NCI-H1092 (cell line): ENCODE measurements at places on chromosomes 3 and 15.

GRCh38 chr15:56893364-56893678 lies 25.1 kb upstream of the TCF12 start:
- DNase-seq: no peak

- no peak for DNase-seq
Measured at GRCh38 chr3:150146991-150147761, 176.5 kb upstream of the PFN2 start.

- no peak for DNase-seq
Measured at GRCh38 chr15:59721411-59721810, 32.3 kb upstream of the BNIP2 start.

GRCh38 chr3:114427285-114428043 lies 133.6 kb downstream of the TIGIT start:
- no peak for DNase-seq

GRCh38 chr3:76651784-76652183 lies 388.1 kb upstream of the ROBO2 start:
- DNase-seq: no peak

- no peak for DNase-seq
Measured at GRCh38 chr3:100753846-100754245, 44.6 kb downstream of the TFG start.

- no peak for DNase-seq
Measured at GRCh38 chr15:51094606-51095569, at the start of gene TNFAIP8L3. Gene TNFAIP8L3, minus strand, starts transcription at chr15:51094906. Its CDS starts 311 bp downstream, at chr15:51094595.

GRCh38 chr15:64152507-64153387 lies 1.2 kb downstream of the SNX22 start:
- DNase-seq: no peak

DNA sequence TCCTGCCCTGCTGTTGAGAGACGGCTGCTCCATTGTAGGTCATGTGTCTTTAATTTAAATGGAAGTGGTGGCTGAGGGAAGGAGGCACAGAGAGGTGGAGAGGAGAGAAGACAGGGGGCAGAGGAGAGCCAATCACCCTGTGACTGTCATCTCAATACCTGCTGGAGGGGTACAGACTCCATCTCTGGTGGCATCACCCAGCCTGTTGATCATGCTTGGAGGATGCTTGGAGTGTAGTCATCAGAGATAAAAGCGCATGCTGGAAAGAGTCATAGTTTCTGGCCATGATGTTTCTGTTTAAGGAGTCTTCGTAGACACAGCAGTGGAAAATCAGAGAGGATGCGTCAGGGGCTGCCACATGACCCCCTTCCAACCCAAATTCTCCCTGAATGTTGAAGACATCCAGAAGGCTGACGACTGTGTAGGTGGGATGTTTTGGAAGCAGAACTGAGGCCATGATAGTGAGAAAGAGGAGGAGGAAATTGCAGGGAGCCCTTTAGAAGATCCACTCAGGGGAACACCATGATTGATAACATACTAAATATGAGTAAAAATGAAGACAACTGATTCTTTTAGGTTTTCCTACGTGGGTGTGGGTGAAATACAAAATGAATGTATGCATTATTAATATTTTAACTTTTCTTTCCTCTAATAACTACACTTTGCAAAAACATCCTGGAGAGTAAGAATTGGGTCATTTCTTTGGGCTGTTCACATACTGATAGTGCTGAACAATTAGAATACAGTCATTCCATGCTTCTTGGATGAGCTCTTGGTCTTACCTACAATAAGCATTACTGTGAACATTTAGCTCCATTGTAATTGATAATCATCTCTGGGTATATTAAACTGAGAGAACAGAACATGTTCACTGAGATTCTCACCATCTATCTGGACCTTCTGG lies 210.6 kb upstream of the ATP10A start:
- DNase-seq: no peak

- no peak for DNase-seq
Measured at GRCh38 chr3:101936419-101937356, 87.4 kb downstream of the NFKBIZ start.

- no peak for DNase-seq
Measured at GRCh38 chr3:54034971-54035370, 87.4 kb upstream of the CACNA2D3 start.

DNA sequence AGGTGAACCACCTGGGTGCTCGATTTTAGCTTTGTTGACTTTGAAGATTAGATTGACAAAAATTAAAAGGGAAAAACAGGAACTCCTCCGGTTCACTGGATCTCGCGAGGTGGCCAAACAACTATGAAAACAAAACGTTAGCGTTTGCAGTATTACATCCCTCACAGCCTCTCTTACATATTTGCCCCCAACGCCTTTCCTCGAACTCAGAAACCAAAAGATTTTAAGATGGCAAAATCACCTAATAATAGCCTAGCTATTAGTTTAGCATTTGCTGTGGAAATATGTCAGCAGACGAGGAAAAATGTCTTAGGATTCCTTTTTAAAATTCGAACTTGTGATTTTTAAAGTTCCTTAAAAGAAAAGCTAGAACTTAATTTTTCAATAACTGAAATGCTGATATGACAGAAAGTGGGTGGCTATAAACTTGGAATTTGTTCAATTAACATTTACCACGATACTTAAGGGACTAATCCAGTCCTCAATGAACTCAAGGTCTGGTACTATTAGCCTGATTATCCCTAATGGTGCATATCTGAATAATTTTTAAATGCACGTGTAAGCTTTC lies 491 bp upstream of the SENP7 start:
- peak; percentile 67 for DNase-seq

- DNase-seq: no peak
Measured at GRCh38 chr3:146165877-146166276, 4.9 kb upstream of the PLOD2 start.

GRCh38 chr3:154844863-154845262 lies 235.3 kb upstream of the MME start:
- no peak for DNase-seq

GRCh38 chr15:81747482-81747881 lies 298.3 kb downstream of the MEX3B start:
- DNase-seq: no peak

DNA sequence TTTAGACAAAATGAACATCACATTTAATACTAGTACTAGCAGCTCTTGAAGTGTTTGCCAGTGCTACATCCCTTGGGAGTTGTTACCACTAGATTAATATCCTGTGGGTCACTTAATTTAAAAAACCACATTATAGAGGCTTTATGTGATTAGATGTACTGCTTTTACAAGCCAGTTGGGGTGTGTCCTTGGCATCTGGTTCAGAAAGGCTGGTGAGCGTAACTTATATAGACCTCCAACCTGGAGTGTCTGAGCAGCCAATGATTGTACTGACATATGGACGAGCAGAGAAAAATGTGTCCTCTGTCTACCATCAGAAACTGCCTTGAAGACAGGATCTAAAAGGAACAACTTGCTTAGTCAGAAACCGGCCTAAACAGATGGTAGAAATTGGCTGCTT lies 306.2 kb upstream of the ATP11B start:
- DNase-seq: no peak

GRCh38 chr15:101389362-101389761 lies 94.3 kb upstream of the SNRPA1 start:
- no peak for DNase-seq

DNA sequence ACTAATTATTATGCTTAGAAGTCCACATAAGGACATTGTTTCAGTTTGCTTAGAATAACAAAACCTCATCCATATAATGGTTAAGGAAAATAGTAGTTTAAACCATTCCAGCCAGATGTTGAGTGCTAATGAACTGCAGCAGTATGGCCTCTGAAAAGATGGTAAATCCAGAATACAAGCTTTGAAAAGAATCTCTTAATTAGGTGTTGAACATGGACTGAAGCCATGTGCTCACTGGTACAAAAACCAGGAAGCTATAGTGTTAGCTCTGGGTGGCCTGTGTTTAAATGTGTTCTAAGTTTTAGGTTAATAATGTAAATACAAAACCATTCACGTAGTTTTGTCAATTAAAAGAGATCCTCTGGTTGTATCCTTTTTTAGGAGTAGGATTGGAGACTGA lies 78.2 kb downstream of the GALK2 start:
- no peak for DNase-seq

GRCh38 chr3:124985349-124985748 lies 50.8 kb upstream of the MUC13 start:
- no peak for DNase-seq

GRCh38 chr3:153855772-153856171 lies 265.4 kb upstream of the ARHGEF26 start:
- no peak for DNase-seq

DNA sequence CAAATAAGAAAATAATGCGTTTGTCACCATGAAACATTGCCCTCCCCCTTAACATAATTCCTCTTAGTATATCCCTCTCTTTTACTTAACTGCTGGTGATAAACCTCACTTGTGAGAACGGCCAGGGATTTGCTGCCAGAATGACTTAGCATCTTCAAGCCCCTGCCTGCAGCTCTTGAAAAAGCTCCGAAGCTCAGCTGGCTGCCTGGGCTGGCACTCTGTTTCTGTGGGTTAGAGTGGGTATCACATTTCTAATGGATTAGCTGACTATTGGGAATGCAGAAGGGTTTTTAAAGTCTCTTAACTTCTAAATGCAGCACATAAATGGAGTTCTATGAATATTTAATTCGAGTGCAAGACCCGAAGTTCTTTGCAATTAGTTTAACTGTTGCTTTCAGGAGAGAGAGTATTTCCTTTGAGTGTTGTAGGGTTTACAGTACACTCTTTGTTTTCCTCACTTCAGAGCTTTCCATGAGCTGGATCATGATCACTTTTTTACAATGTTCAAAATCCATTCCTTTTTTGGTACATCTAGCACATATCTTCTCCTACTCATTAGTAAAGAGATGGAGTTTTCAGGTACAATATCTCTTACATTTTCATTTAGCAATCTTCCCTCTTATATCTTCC lies 124.7 kb upstream of the RBMS3 start:
- DNase-seq: peak; percentile 23

DNA sequence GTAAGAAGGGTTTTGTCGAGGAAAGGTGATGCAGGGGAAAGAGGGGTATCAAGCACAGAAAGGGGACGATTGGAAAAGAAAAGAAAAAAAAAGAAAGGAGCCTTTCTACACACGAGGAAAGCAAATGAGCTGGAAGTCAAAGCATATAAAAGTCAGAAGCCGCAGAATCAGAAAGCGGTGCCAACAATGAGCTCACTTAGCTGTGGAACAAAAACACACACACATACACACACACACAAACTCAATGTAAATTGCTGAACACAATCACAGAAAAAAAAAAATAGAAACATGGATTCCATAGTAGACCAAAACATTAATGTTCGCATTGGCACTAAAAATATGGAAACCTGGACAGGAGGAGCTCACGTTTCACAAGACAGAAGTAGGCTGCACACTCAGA lies 63.4 kb upstream of the FEZF2 start:
- DNase-seq: no peak

DNA sequence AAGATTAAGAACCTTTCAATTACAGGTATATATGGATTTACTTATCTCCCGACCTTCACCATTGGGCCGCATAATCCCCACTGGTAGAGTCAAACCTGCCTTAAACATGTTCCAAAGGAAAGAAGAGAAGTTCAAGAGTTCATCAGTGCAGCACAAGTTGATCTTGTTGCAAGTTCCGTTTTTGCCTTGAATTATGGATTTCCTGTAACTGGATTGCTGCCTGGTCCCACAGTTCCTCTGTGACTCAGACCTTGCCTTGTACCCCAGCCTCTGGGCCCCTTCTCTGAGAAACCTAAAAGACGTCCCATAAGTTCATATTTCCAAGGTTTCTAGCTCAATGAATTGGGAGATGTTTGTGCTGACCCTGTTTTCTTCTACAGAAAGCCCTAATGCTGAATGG lies 112.5 kb upstream of the THBS1 start:
- DNase-seq: no peak

- DNase-seq: no peak
Measured at GRCh38 chr3:67940210-67940952, 286.0 kb upstream of the SUCLG2 start.

DNA sequence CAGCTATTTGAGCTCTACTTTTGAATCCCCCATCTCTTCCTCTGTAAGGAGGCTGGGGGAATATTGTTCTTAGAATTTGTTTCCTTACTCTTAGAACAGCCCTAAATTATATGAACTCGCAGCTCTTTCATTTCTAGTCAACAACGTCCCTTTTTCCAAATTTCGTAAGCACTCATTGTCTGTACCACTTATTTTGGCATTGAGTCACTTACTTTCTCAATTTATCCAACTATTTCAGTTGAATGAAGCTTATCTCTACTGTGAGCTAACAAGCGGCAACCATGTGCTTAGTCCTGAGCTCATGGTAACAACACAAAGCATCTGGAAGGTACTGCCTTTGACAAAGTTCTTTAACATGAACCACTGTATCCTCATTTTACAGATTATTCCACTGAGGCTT lies 191.1 kb downstream of the GREM1 start:
- DNase-seq: no peak

- no peak for DNase-seq
Measured at GRCh38 chr3:12427551-12427950, 56.7 kb upstream of the TSEN2 start.

DNA sequence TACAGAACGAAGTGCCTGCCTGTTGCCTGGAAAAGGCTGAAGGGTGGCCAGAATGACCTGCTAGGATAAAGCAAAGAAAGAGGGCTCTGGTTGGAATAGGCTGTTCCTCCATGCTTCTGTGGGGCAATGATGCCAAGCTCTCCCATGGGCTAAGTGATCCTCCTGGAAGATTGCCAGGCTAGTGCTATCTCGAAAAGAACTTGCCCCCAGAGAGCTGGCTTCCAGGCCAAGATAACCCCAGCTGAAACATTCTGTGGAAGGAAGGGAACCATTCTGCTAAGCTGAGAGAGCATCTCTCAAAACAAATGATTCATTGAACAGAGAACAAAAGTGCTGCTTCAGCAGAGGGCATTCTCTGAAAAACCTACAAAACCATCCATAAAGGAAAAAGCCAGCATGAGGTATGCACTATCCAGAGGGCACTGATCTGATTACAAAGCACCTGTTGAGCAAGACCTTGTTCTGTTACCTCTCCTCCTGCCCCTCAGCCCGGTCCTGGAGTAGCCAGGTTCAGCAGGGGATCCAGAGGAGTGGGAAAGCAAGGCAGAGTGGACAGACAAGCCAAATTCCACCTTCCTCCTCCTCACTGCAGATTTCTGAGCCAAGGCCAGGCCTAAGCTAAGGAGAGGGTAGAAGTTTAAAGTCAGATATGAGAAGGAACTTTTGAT lies 31.9 kb upstream of the SPRED1 start:
- no peak for DNase-seq

GRCh38 chr15:39266890-39267289 lies 314.0 kb upstream of the THBS1 start:
- DNase-seq: no peak
